Activated T-helper 1 cell treated with anti-CD3 and anti-CD28 coated beads, Interleukin-2, amount 50 U/mL, for 16 hours (primary cell): ENCODE measurements at places on chromosomes 13 and 19.

GRCh38 chr13:77489566-77490337, 45.8 kb upstream of the SCEL start:
- no peak for DNase-seq

DNA sequence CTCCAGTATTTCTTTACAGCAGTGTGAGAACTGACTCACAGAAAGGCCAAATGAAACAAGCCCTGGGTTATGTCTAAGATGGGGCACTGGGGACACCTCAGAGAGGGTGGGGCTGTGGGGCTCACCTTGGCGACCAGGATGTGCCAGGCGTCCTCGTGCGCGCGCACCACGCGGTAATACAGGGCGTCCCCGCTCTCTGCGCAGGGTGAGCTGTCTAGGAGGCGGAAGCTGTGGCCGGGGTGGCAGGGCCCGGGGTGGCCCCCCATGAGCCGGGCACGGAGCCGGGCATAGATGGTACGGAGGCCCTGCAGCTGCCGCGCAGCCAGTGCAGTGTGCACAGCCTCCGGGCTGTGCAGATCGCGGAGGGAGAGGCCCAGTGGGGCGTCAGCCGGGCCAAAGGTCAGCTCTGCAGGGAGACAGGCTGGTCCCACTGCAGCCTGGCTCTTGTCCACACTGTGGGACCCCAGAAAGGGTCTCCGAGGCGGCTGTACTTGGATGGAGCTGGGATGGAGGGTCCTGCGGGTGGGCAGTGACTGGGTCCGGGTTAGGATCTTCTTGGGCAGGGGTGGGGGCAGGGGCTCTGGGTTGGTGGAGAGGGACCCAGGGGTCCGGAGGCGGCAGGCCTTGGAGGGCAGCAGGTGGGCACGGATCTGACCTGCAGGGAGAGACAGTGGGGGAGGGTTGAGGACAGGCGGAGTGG, 3.4 kb downstream of the PEAK3 start:
- no peak for DNase-seq

DNA sequence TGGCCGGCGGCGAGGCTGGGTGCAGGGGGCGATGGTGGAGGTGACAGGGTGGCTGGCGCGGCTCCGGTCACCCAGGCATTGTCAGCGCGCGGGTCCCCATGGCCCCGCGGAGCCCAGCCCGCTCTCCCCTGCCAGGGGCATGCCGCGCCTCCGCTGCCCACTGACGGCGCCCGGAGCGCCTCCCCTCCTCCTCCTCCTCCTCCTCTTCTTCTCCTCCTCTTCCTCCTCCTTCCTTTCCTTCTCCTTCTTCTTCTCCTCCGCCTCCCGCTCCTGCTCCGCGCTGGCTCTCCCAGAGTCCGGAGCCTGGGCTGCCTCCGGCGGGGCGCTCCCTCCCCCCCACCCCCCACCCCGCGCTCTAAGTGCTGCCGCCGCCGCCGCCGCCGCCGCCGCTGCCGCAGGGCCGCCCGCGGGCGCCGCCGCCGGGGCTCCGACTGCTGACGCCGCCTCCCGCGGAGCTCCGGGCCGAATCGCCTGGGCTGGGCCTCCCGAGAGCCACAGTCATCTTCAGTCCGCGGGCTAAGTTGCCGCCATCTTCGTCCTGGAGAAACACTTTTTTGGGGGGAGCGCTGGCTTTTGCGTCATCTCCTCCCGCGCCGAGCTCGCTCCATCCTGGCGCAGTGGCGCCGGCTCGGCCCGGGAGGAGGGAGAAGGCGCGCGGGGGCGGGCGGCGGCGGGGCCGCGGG, 348.3 kb downstream of the LIG4 start:
- no peak for DNase-seq

- DNase-seq, result no peak
Measured at GRCh38 chr13:21077788-21078353, 16.5 kb upstream of the LATS2 start.

GRCh38 chr13:49594576-49594975, 9.2 kb upstream of the RCBTB1 start:
- DNase-seq, result no peak

DNA sequence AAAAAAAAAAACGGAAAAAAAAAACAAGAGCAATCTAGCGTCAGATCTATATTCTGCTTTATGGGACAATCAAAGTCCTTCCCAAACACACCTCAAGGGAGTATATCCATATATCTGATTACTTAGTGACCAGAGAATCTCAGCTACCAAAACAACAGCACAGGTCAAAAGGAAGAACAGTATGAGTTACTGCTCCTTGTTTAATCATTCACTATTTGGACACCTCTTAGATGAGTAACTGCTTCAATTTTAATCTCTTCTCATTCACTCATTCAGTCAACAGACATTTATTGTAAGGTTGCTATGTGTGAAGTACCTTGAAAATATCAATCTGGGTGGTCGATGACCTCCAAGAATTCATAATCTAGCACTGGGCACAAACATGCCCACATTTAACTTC, 193.2 kb downstream of the IRS2 start:
- no peak for DNase-seq

GRCh38 chr19:43545981-43546380, 13.0 kb downstream of the ZNF575 start:
- no peak for DNase-seq

DNA sequence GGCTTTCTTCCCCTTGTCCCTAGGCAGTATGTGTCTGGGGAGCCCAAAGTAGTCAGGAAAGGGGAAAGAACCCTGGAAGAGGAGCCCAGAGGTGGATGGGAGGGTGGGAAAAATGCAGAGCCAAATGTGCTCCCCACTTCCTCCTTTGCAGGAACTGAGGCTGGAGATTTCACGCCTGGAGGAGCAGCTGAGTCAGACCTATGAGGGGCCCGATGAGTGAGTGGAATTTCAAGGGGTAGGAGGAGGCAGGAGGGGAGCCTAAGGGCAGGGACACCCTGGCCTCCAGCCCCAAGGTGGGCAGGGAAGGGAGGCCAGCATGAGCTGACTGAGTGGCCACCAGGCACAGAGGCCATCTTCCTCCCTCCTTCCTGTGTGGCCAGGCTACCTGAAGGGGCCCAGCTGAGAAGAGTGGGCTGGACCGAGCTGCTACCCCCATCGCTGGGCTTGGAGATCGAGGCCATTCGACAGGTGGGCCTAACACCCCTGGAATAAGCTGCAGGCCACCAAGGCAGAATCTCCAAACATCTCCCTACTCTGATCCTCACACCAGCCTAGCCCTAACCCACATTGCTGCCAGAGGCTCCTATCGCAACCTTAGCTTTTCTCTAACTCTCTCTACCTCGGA, 14.3 kb downstream of the PTH2 start:
- no peak for DNase-seq

DNA sequence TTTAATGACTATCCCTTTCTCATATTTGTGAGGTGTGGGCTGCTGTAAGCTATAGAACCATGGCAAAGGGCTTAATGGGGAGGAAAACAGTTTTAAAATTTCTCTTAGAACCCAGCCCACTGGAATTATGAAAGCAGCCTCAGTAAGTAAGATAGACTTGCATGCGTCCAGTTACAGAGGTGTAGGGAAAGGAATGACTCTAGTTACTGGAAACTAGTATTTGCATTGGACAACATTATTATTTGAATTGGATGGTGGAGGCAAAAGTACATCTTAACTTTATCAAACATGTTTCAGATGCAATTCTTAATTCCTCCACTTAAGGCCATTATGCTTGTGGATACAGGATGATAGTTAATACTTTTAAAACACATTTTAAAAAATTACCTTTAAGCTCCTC, 292.9 kb downstream of the SPRY2 start:
- no peak for DNase-seq

GRCh38 chr13:25380741-25381324, 9.1 kb downstream of the ATP8A2 start:
- no peak for DNase-seq

DNA sequence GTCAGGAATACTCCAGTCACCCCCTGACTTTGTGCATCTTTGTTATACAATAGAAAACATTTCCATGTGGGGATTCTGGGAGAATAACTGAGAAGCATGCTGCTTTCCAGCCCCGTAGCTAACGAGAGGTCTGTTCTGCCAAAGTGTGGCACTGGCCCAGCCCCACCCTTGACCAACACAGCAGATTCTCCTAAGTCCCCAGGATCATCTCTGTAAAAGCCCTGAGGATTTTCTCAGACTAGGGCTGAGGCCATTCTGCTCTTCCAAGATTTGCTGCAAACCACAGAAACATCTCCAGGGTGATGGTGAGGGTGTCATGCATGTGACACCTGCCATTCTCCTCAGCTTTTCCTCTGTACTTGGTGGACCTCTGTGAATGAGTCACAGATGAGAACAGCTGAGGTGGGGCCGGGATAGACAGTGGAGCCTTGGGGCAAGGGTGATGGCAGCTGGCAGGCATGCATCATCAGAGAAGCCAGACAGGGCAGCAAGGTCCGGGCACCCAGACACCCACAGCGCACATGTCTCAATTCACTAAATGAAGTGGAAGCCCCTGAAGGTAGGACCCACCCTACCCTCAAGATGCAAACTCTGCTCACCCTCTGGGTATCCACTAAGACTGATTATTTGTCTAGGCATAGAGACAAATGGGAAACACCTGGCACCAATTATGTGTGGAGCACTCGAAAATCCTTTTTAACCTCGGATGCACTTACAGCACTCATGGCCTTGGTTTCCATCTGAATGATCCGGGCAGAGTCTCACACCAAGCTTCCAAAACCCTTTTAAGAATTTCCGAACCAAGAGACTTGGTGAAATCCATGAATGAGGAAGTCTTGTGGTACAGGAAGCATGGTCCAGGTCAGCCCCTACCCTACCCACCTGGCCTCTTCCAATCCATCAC, 20.1 kb upstream of the DOCK9 start:
- DNase-seq, result no peak

- DNase-seq, result no peak
Measured at GRCh38 chr13:83221813-83222241, 660.4 kb downstream of the SLITRK1 start.

- DNase-seq, result no peak
Measured at GRCh38 chr13:74077792-74078191, 56.4 kb downstream of the KLF12 start.
